ENCODE measurements at places on chromosomes 5 and 9.

- DNase-seq = no peak
These were observed 60.0 kb downstream of the DMAC1 start for GRCh38 chr9:7739595-7739994.

DNA sequence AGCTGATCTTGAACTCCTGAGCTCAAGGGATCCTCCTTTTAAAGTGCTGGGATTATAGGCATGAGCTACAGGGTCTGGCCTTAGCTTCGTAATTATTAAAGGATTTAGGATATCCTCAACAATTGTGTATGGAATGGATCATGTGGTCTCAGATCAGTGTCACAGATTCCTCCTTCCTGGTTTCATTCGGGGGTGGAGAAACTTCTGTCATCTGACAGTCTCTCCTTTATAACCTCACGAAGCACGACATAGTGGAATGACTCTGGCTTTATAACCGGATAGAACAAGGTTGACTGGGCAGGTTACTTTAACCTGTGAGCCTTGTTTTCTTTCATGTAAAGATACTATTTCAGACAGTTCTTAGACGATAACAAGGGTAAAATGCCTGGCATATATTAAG, 4.4 kb upstream of the GNG10 start:
- no peak for DNase-seq

DNA sequence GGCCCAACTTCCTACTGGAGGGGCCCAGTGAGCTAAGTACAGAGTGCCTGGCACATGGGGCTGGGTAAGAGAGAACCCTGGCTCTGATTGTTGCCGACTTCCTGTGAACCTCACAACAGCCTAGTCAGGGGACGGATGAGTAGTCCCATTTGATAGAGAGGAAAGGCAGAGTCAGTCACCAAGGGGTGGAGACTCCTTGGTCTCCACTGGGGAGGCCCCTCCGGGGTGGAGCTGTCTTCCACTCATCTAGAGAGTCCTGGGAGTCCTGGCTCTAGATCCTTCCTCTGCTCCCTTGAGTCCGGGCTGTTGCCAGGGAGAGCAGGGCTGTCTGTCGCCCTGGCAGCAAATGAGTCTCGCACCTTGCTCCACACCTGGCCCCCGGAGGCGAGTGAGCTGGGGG, 8.0 kb downstream of the GRK6 start:
- no peak for DNase-seq

GRCh38 chr5:111741278-111741677, 15.7 kb downstream of the NREP start:
- DNase-seq = no peak

DNA sequence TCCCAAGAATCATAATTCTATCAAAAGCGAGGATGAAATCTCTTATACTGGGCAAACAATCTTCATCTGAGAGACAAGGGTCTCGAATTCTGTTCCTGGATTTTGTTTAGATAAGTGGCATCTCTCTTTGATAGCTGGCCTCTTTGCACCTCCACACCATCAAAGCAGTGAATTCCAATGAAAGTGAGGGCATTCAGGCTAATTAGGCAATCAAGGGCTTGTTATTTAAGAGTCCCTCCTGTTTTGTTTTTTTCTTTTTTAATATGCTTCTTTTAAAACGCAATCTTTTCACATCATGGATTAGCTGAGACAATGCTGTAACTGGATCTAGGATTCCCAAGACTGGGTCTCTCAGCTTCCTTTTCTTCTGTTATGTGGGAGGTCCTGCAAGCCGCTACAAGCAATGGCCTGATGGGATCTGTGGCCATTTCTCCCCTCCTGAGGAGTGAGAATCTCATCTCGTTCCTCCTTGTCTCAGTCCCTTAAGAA, 67.9 kb downstream of the TNC start:
- no peak for DNase-seq

DNA sequence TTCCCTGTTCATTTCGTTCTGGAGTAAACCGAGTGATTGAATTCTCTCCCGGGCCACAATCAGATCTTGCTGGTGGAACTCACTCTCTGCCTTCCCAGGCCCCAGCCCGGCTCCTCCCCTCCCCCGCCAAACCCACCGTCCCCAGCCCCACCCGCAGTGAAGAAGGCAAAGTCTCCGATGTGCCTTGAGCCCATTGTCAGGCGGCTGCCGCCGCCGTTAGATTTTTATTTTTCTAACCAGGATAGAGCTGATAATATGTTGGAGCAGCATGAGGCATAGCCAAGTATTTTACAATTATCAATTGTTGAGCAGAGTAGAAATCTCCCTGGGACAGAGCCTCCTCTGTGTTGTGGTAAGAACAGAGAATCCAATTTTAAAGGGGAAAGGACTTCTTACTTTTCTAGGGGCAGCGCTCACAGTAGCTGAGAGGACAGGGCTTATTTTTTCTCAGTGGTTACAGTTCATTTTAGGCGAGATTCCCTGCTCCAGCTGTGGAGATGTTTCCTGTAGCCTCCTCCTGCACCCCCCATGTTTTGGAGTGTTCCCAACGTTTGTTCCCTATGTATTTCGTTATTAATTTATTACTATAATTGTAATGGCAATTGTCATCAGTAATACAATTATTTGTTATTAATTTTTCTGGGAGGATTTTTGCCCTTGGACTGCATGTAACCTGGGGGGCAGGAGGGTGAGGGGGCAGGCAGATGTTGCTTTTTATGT, 1.3 kb downstream of the PSAT1 start:
- no peak for DNase-seq

- DNase-seq = no peak
These were observed 1.1 kb downstream of the PPIC start for GRCh38 chr5:123035360-123035917.

DNA sequence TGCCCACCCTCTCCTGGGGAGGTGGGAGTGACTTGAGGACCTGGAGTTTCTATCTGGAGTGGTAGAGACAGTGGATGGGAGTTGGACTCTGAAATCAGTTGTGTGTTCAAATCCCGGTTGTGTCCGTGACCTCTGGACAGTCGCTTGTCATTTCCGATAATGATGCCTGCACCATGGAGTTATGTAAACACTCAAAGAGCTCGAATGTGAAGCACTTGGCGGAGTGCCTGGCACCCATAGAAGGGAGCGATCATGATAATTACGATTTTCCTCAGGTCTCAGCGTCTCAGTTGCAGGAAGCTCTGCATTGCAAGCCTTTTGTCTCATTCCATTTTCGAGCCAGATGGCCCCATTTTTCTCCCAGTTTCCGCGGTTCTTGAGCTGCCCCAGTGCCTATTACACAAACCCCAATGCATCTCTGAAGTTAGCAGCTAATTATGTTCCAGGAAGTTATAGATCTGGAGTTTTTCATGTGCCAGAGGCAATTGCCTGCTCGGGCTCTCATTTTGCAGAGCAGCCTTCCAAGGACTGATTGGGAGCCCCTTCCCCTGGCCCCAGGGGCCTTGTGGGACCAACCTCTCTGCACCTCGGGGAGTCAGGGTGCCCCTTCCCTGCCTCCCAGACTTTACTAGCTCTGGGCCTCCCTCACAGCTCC, 175.5 kb upstream of the MVB12B start:
- DNase-seq = no peak

DNA sequence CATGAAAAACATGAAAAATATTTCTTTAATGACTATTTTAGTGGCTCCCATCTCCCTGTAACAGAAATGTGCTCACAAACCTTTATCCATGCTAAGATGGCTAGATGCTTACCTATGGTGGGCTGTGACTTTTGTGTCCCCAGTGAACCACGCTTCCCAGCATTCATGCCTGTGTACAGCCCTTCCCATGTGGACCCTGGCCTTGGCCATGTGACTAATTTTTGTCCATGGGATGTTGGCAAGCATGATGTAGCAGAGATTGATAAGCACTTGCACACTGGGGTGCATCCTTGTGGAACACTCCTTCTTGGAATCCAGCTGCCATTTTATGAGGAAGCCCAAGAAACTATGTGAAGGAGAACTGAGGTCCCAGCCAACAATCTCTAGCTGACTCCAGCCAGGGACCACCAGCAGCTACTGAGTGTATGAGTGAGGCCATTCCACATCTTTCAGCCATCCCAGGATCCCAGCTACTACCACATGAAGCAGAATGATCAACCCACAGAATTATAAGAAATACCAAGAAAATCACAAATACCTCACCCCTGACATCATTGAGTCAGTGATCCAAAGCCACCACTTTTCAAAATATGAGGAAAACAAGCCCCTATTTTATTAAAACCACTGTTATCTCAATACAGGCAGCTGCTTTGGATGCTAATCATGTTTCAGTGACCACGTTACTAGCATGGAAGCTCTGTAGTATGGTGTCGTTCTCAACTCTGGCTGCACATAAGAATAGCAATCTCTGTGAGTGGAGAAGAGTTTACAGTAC, 16.1 kb upstream of the RAI14 start:
- no peak for DNase-seq

- no peak for DNase-seq
These were observed 54.4 kb downstream of the NEURL1B start for GRCh38 chr5:172695232-172696054.

- no peak for DNase-seq
These were observed 20.6 kb downstream of the SLC38A9 start for GRCh38 chr5:55691265-55692105.

- no peak for DNase-seq
These were observed at the start of gene PTPDC1 for GRCh38 chr9:94084314-94084713. PTPDC1 (plus strand) TSS chr9:94084464; CDS start chr9:94084531, 67 bp downstream.

DNA sequence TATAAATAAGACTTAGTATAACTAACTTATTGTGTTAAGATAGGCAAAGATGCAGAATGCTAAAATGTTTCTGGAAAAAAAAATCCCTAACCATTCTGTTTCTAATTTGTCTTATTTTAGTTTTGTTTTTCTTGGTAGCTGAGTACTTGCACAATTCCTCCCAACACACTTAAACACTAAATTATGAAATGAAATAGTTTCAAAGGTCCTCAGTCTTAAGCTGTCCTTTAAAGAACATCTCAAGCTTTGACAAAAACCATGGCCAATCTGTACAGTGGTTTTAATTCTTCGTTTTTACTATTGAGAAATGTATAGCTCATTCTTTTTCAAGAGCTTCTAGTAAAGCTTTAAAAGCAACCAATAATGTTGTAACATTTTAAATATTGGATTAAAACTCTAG, 171.5 kb downstream of the EDIL3 start:
- no peak for DNase-seq

DNA sequence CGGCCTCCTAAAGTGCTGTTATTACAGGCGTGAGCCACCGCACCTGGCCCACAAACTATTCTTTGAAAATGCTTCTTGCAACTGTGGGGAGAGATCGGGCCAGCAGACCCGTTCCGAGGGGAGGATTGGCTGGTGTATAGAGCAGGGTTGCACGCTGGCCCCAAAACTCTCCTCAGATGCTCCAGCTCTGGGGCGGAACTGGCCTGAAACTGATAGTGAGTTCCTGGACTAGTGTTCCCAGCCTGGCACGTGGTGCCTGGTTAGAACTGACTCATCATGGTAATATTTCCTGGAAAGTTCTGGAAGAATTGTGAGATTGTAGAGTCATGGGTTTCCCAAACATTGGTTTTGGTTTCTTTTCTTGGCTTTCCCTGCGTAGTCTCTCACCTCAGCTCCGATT, 120.5 kb downstream of the FBXL7 start:
- DNase-seq = no peak

- DNase-seq = no peak
These were observed 132.9 kb upstream of the ACO1 start for GRCh38 chr9:32251539-32251938.

- DNase-seq = no peak
These were observed 138.3 kb downstream of the OSTF1 start for GRCh38 chr9:75226403-75227139.

- DNase-seq = no peak
These were observed 61.0 kb upstream of the DAPK1 start for GRCh38 chr9:87436716-87437115.

DNA sequence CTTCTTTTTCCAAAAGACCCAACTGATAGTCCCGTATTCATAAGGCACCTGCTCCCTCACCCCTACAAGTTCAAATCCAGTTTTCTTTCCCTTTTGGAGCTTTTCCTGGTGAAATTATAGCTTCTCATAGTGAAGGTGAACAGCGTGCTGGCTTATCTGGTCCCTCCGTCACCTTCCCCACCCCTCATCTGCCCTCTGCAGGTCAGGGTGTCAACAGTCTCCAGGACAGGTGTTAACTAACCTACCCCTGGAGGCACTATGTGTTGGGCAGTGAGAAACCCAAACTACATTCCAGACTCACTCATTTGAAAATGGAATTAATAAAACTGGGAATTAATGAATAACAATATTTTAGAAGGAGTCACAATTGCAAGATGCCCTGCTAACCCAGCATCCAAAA, 109.0 kb upstream of the TAS2R1 start:
- no peak for DNase-seq

- DNase-seq = no peak
These were observed 346.8 kb downstream of the PIK3R1 start for GRCh38 chr5:68562308-68562707.

DNA sequence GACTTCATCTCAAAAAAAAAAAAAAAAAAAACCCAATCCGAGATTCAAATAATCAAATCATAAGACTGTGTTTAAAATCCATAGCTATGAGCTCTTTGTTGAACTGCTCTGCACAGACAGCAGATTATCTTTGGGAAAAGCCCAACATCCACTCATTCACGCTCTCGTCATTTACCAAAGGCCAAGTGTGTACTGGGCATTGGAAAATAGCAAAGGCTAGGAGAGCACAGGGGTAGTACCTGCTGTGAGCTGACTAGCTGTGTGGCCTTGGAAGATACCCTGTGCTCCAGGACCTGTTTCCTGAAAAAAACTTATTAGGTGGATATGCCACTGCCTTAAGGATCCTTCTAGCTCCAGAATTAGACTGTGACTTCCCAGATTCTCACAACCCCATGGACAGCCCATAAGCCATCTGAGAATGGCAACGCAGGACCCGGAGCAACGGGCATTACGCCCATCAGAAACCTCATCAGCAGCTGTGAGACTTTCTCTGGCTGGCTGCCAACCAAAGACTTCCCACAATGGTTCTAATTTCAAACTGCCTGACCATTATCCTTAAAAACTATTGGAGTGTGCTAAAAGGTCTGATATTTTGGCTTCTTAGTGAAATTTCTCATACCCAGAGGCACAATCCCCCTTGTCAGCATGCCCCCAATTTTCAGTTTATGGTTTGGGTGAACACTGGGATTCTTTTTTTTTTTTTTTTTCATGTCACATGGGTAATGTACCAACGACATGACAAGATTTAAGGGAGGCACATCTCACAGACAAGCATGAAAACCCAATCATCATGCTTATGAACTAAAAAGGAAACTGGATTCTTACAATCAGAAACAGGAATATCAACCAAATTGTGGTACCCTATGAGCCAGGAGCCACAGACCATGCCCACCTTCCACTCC, 16.8 kb downstream of the SERINC5 start:
- DNase-seq = no peak

DNA sequence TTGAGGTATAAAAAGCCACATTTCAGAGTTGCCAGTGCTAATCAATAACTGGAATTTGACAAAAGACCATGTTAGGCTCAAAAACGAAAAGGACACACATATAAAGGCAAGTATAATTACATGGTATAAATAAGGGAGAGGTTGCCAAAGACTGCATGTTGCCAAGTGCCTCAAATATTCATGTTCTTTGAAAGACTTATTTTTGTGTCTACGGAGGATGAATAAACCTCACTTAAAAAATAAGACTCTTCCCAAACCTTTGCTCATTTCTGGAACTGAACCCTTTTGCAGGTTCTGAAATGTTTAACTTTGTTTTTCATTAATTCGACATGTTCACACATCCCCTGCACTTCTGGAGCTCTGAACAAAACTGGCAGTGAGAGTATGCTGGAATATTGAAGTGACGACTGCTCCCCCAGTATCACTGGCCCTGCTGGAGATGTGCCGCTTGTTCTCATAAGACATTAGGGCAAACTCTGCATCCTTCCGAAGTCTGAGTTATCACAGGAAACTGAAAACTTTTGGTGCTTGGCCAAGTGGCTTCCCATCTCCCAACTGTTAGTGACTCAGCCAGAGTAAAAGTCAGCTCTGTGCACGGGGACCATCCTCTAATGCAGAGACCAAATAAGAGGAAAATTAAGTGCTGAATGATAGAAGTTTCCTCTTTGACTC, 336.8 kb downstream of the GLIS3 start:
- DNase-seq = no peak

Data from stimulated activated CD8-positive, alpha-beta memory T cell treated with anti-CD3 and anti-CD28 coated beads, Interleukin-15, amount 100 ng/mL, for 4 hours (primary cell).